CD14-positive monocyte (primary cell): ENCODE measurements at places on chromosomes 1 and 21.

DNA sequence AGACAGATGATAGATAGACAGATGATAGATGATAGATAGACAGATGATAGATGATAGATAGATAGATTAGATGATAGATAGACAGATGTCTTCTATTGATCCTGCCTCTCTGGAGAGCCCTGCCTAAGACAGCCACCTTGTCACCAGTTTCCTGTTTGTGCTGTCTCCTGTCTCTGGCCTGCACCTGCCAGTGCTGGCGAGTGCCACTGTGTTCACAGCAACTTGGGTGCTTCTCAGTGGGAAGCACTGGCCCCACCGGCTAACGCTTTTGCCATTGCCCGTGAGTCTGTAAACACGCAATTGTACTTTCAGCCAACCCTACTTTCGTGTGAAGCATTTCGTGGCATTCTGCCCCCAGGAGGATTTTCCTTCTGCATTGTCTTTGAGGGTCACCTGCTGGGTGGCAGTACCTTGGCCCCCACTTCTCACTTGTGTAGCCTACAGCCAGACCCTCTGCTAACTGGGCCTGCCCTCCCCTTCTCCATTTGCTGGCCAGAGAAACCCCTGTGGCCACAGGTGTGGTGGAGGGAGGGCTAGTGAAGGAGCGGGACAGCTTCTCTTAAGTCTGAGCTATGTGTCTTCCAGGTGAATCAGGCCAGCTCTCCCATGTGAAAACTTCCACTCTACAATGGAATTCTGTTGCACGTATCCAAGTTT lies 23.4 kb upstream of the PDE9A start:
- no peaks in the 10 kb centered on the region for H3K27me3 ChIP-seq
- no peaks in the 10 kb centered on the region for H3K4me1 ChIP-seq
- DNase-seq = no peak
- no peak overlapping the region for H3K4me3 ChIP-seq
- no peak overlapping the region for H3K27ac ChIP-seq

DNA sequence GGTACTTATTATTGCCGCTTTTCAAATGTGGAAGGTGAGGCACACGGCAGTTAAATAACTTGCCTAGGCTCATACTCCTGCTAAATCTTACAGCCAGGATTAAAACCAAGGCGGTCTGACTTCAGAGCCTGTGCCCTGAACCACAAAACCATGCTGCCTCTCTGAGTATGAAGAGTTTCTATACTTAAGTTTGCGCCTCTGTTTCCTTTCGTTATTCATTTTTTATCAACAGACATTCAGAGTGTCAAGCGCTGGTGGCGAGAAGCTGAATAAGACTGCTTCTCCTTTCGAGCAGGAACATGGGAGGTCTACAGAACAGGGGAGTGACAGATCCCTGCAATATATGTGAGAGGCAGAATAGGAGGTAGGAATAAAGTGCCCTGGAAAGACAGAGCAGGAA lies 96.0 kb upstream of the DUSP10 start:
- H3K36me3 ChIP-seq = no peaks in the 10 kb centered on the region
- peaks cover 26% of the 10 kb centered on the region for H3K4me1 ChIP-seq
- peak overlapping the region; percentile 44 for H3K4me3 ChIP-seq
- peak; percentile 20 for DNase-seq
- no peaks in the 10 kb centered on the region for H3K27me3 ChIP-seq

GRCh38 chr1:56135069-56135863 lies 444.1 kb downstream of the PLPP3 start:
- no peaks in the 10 kb centered on the region for H3K4me1 ChIP-seq
- H3K27ac ChIP-seq = no peak overlapping the region
- DNase-seq = no peak
- no peak overlapping the region for H3K4me3 ChIP-seq

GRCh38 chr1:15023205-15023604 lies 130.3 kb upstream of the TMEM51 start:
- H3K27me3 ChIP-seq = no peaks in the 10 kb centered on the region
- no peaks in the 10 kb centered on the region for H3K36me3 ChIP-seq
- H3K4me3 ChIP-seq = no peak overlapping the region

- no peak overlapping the region for H3K4me3 ChIP-seq
- no peaks in the 10 kb centered on the region for H3K36me3 ChIP-seq
- H3K27me3 ChIP-seq = no peaks in the 10 kb centered on the region
- H3K4me1 ChIP-seq = peaks cover 7% of the 10 kb centered on the region
- no peak overlapping the region for H3K27ac ChIP-seq
These were observed 58.0 kb downstream of the RBM11 start for GRCh38 chr21:14273736-14274538.

GRCh38 chr1:17696417-17697301 lies 58.5 kb upstream of the ACTL8 start:
- peaks cover 57% of the 10 kb centered on the region for H3K36me3 ChIP-seq
- no peak overlapping the region for H3K4me3 ChIP-seq
- DNase-seq = no peak
- no peaks in the 10 kb centered on the region for H3K4me1 ChIP-seq
- no peaks in the 10 kb centered on the region for H3K27me3 ChIP-seq
- H3K27ac ChIP-seq = no peak overlapping the region

DNA sequence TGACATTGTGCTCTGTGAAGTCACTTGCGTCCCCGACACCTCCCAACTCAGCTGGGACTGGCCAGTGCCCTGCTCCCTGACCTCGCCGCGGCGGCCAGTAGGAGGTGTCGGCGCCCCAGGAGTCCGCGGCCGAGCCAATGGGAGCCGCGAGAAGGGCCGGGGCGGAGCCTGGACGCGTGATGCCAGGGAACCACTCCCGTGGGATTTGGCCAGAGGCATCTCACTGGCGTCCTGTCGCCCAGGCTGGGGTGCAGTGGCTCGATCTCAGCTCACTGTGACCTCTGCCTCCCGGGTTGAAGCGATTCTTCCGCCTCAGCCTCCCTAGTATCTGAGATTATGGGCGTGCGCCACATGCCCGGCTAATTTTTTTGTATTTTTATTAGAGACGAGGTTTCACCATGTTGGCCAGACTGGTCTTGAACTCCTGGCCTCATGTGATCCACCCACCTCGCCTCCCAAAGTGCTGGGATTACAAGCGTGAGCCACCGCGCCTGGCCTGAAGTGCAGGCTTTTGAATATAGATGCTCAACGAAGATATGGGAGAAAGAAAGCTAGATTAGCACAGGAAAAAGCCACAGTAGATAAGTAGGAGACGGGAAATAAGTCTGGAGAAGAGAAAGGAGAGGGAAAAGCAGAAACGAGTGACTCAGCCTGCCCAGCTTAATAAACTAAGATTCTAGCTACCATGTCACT lies 38.0 kb downstream of the ZBTB8OS start:
- H3K4me3 ChIP-seq = peak overlapping the region; percentile 43
- peak overlapping the region; percentile 26 for H3K27ac ChIP-seq
- no peaks in the 10 kb centered on the region for H3K36me3 ChIP-seq
- DNase-seq = peak; percentile 82
- H3K4me1 ChIP-seq = peaks cover 14% of the 10 kb centered on the region

DNA sequence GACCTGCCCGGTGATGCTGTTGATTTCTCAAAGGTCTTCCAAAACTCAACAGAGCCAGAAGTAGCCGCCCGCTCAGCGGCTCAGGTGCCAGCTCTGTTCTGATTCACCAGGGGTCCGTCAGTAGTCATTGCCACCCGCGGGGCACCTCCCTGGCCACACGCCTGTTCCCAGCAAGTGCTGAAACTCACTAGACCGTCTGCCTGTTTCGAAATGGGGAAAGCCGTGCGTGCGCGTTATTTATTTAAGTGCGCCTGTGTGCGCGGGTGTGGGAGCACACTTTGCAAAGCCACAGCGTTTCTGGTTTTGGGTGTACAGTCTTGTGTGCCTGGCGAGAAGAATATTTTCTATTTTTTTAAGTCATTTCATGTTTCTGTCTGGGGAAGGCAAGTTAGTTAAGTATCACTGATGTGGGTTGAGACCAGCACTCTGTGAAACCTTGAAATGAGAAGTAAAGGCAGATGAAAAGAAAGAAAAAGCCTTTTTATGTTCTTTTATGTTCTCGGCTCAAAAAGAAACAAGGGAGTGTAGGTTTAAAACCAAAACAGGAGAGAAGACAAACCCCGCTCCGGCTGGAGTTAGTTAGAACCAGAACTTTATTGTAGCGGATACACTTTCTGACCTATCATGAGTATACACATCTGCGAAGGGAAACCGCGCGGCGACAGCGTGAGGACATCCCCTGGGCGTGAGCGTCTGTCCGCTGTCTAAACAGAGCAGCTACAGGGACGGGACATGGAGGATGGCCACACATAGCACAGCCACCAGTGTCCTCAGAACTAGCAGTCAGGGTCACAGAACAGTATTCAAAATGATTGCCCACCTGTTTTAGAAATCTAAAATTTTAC lies 77.1 kb downstream of the PIK3CD start:
- no peaks in the 10 kb centered on the region for H3K27me3 ChIP-seq
- peaks cover 84% of the 10 kb centered on the region for H3K36me3 ChIP-seq
- H3K27ac ChIP-seq = peak overlapping the region; percentile 80
- peaks cover 15% of the 10 kb centered on the region for H3K4me1 ChIP-seq

DNA sequence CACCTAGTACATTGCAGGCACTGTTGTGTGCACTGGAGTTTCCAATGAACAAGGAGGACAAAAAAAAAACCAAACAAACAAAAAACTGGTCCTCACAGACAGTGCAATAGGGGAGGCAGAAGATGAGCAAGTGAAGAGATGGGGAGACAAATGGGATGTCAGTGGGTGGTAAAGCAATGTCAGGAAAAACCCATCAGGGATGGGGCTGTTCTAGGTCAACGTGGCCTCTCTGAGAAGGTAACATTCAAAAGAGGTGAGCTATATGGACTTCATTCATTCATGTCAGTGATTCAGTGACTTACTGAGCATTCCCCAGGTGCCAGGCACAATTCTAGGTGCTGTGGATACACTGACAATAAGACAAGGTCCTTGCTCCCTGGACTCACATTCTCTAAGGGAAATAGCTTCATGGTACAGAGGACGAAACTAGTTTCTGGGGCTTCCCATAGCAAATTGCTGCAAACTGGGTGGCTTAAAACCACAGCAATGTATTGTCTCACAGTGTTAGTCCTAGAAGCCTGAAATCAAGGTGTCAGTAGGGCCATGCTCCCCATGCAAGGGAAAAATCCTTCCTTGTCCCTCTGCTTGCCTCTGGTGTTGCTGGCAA lies 140.5 kb upstream of the KLHDC7A start:
- H3K27me3 ChIP-seq = no peaks in the 10 kb centered on the region
- no peak overlapping the region for H3K27ac ChIP-seq
- no peaks in the 10 kb centered on the region for H3K4me1 ChIP-seq
- H3K36me3 ChIP-seq = no peaks in the 10 kb centered on the region
- H3K4me3 ChIP-seq = no peak overlapping the region
- DNase-seq = no peak

GRCh38 chr1:55981010-55981650 lies 598.2 kb downstream of the PLPP3 start:
- no peak for DNase-seq
- H3K4me3 ChIP-seq = no peak overlapping the region
- H3K27ac ChIP-seq = no peak overlapping the region
- H3K4me1 ChIP-seq = no peaks in the 10 kb centered on the region
- no peaks in the 10 kb centered on the region for H3K36me3 ChIP-seq

GRCh38 chr1:6336776-6337622 lies 56.6 kb downstream of the ACOT7 start:
- no peak overlapping the region for H3K27ac ChIP-seq
- no peak for DNase-seq
- H3K4me3 ChIP-seq = no peak overlapping the region
- H3K36me3 ChIP-seq = no peaks in the 10 kb centered on the region
- H3K27me3 ChIP-seq = no peaks in the 10 kb centered on the region

DNA sequence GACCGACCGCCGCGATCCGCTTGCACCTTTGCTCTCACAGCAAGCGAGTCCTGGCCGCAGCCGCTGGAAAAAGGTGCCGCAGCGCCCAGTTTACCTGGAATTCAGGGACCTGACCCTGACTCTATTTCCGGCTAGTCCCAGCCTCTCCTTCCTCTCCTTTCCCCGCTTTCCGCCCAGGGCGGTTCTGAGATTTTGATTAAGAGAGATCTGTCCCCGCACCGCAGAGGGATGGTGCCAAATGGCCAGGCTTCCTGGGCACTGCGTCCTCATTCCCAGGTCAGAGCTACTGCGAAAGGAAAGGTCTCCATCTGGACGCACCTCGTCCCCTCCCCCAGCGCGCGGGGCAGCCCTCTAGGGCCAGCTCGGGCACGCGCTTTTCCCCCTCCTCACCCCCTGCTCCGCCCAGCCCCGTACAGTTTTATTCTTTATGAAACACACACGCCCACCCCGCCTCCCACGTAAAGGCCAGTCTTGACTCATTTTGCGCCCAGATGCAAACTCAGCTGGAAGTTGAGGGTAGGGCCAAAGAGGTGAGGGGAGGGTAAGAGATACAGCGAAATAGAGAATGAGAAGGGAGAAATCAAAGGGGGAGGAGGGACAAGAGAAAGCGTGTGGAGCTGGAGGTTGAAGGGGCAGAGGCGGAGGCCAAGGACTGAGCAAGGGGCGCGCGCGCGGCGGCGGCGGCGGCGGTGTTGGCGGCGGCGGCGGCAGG lies 411.8 kb upstream of the ESRRG start:
- H3K27me3 ChIP-seq = peaks cover 73% of the 10 kb centered on the region
- H3K27ac ChIP-seq = no peak overlapping the region
- H3K4me3 ChIP-seq = no peak overlapping the region
- no peaks in the 10 kb centered on the region for H3K36me3 ChIP-seq
- DNase-seq = no peak

- H3K4me3 ChIP-seq = no peak overlapping the region
- H3K4me1 ChIP-seq = no peaks in the 10 kb centered on the region
- H3K27me3 ChIP-seq = no peaks in the 10 kb centered on the region
- H3K36me3 ChIP-seq = no peaks in the 10 kb centered on the region
- no peak overlapping the region for H3K27ac ChIP-seq
These were observed 53.1 kb upstream of the FMO3 start for GRCh38 chr1:171037626-171038025.

DNA sequence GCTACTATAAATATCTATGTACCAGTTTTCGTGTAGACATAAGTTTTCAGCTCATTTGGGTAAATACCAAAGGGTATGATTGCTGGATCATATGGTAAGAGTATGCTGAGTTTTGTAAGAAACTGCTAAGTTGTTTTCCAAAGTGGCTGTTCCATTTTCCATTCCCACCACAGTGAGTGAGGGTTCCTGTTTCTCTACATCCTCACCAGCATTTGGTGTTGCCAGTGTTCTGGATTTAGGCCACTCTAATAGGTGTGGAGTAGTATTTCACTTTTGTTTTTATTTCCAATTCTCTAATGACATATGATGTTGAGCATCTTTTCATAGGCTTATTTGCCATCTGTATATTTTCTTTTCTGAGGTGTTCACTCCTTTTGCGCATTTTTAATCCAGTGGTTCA lies 112.2 kb downstream of the GALNT2 start:
- H3K36me3 ChIP-seq = peaks cover 14% of the 10 kb centered on the region
- H3K27me3 ChIP-seq = no peaks in the 10 kb centered on the region
- no peak for DNase-seq
- no peak overlapping the region for H3K4me3 ChIP-seq
- peaks cover 12% of the 10 kb centered on the region for H3K4me1 ChIP-seq
- H3K27ac ChIP-seq = no peak overlapping the region

- no peak overlapping the region for H3K27ac ChIP-seq
- H3K27me3 ChIP-seq = no peaks in the 10 kb centered on the region
- H3K4me3 ChIP-seq = no peak overlapping the region
- no peaks in the 10 kb centered on the region for H3K4me1 ChIP-seq
These were observed 146.8 kb upstream of the DMRTA2 start for GRCh38 chr1:50570066-50570468.

GRCh38 chr1:192488058-192488457 lies 87.5 kb upstream of the RGS1 start:
- no peak overlapping the region for H3K27ac ChIP-seq
- no peaks in the 10 kb centered on the region for H3K27me3 ChIP-seq
- H3K4me3 ChIP-seq = no peak overlapping the region
- DNase-seq = no peak
- H3K36me3 ChIP-seq = no peaks in the 10 kb centered on the region
